ENCODE measurements at places on chromosomes 16 and 17.

GRCh38 chr16:3781421-3781820 is 64.1 kb upstream of the TRAP1 start:
- DNase-seq, result no peak

DNA sequence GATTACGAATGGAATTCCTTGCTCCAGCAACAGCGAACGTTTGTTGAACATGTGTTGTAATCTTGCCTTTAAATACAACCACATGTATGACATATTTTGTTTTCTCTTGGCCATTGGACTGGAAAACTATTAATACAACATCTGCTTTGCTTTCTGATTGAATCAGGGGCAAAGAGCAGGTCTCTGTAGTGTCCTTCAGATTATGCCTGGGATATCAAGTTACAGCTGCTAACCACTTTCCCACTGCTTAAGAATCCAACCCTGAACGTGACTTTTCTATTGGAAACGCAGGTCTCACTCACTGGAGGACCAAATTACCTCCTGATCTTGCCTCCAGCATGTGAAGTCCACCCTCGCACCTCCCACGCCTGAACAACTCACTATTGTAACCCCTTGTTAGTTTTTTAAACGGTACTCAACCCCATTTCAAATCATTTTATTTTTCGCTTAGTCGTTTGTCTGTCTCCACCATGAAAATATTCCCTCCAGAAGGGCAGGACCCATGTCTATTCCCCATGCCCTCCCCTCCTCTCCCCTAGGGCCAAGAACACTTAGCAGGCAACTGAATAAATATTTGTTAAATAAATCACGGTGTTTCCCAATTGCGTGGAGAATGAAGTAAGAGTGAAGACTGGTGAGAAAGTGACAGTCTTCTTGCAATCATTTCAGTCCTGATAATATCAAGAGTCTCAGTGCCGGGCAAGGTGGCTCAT is 57.4 kb upstream of the MRTFB start:
- DNase-seq, result no peak

GRCh38 chr16:66278111-66278531 is 88.4 kb upstream of the CDH5 start:
- no peak for DNase-seq

DNA sequence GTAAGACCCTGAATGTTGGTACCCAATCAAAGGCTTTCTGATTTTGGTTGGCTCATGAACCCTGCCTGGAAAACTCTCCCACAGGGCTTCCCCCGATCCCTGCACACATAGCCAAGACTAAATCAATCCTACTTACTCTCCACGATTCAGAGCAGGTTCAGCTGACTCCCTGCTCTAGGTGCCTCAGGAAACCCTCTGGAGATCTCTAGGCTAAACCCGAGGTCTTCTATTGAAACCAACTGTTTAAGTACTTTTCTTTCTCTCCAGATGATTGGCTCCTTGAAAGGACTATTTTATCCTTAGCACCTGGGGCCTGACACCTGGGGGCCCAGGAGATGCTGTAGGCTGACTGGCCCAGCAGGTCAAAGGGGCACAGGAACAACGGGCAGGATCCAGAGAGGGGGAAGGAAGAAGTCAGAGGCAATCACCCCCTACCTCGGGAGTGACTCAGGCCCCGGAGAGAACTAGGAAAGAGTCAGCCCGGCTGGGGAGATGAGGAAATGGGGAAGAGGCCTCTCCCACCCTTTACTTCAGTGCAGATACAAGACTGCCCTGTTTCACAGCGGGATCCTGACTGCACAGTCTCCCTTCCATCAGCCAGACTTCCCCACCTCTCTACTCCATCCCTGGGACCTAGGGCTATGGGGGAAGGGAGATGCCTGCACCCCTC is 2.0 kb downstream of the TBC1D10B start:
- DNase-seq, result no peak

GRCh38 chr16:69350536-69351133 is 951 bp downstream of the TMED6 start:
- no peak for DNase-seq

DNA sequence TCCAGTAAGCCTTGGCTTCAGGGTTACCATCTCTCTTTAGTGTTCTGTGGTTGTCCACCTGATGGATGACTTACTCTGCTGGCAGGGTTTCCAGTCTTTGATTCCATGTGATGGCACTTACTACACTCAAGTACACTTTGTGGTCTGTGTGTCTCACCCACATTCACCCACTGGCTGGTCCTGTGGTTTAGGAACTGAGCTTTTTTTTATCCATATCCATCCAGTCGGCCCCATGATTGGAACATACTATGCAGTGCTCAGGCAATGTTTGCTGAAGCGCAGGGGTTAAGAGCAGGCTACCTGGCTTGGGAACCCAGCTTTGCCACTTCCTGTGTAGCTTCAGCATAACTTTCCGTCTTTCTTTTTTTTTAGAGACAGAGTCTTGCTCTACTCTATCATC is 2.8 kb upstream of the FUS start:
- peak; percentile 71 for DNase-seq

DNA sequence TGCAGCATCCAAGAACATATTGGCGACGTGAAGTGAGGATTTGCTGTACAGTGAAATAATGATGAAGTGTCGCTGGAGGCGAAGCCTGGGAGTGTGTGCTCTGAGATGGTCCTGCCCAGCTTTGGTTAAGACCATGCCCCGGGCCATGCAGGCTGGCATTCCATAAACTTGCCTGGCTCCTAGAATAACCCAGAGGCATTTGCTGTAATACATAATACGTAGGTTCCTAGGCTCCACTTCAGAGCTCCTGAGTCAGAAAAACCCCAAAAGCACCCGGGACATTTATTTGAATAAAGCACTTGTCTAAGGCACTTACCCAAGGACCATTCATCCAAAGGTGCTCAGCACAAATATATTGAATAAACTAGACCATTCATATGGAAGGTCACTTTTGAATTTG is 279.3 kb downstream of the ABCC12 start:
- no peak for DNase-seq

GRCh38 chr17:601926-602303 is 112.7 kb downstream of the VPS53 start:
- DNase-seq, result no peak

- DNase-seq, result no peak
These were observed 64.2 kb upstream of the ATF7IP2 start for GRCh38 chr16:10321407-10322387.

DNA sequence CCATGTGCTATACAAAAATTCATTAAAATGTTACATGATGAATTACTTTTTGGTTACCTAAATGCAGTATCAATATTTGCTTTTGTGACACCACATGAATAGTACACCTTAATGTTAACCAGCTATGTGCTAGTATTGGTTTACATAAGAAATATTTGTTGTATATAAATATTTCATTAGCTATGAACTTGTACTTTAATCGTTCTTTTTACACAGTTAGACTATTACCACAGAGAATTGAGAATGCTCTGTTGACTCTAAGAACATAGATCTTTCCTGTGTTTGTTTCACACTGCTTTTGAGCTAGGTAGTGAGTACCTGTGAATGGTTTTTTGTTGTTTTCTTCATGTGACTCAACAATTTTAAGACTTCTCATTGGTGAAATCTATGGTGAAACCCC is 93.4 kb downstream of the KANSL1 start:
- DNase-seq, result no peak

DNA sequence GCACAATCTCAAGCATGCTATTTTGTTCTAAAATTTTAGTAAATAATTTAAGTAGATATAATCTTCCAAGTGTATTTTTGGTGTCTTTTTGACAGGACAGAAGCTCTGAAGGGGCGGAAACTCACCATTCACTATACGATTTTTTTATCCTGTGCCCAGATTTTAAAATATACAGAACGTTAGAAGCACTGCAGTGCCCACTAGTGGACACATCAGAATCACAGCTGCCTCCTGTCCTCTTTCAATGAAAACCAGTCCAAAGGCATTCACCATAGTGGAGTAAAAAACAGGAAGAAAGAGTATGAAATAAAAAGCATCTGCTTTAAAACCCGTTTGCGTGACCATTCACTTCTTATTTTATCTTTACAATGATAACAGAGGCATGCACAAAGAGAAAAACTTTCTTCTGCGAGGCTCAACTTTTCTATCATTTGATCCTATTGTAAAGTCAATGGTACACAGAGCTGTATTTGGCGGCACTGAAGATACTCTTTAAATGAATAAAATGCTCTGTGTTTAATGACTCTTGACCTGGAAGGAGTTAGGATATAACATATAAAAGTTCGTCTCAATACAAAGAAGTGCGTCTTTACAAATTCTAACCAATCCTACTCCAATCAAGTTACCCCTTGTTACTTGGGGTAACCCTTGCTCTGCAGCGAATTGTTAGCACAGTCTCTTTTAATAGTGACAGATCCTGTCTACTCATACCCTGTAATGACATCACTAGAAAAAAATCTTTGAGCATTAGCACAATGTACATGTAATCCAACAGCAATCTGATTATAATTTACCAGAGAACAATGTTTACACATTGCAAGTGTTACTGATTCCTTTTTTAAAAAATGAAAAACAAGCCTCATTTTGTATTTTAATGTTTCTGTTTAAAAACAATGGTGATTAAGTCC is 339.8 kb upstream of the PSMD7 start:
- DNase-seq, result peak; percentile 5

DNA sequence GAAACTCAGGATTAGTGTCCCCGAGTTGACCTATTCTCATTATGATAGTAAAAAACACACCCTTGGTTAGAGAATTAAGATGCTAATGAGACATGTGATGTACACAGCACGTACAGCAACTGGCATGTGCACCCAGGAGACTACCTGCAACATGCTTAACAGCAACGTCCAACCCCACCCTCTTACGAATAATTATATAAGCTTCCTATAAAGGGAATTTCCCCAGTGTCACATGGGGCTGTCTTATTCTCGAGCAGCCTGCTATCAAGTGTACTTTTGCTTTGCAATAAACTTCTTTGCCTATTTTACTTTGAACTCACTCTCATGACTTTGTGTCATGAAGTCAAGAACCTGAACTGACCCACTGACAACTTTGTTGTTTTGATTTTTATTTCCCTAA is 62.4 kb upstream of the PMFBP1 start:
- DNase-seq, result no peak

DNA sequence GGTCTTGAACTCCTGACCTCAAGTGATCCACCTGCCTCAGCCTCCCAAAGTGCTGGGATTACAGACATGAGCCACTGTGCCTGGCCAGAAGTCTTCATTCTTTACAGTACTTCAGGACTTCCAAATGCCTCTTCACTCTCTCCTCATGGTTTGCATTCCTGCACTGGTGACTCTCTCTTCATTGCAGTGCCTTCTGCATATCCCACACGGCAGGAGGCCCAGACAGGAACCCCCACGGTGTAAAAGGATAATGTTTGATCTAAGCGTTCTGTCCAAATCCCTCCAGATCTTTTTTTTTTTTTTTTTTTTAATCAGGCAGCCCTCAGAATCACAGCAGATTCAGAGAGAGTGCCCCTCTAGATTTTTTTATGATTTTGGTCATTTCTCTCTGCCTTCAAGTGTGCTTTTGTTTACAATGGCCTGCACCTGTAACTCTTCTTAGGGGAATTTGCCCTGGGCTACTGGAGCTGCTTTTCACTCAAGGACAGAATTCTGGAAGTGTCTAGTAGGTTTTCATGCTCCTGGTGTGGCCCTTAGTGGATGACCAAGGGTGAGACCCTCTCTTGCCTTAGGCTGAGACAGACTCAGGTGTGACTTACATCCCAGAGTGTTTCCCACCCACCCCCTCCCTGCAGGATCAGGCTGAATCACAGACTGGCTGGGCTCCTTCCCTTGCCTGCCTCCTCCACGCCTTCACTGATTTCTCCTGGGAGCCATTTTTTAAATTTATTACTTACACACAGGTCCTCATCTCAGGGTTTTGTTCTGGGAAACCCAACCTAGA is 19.8 kb upstream of the NF1 start:
- DNase-seq, result no peak

DNA sequence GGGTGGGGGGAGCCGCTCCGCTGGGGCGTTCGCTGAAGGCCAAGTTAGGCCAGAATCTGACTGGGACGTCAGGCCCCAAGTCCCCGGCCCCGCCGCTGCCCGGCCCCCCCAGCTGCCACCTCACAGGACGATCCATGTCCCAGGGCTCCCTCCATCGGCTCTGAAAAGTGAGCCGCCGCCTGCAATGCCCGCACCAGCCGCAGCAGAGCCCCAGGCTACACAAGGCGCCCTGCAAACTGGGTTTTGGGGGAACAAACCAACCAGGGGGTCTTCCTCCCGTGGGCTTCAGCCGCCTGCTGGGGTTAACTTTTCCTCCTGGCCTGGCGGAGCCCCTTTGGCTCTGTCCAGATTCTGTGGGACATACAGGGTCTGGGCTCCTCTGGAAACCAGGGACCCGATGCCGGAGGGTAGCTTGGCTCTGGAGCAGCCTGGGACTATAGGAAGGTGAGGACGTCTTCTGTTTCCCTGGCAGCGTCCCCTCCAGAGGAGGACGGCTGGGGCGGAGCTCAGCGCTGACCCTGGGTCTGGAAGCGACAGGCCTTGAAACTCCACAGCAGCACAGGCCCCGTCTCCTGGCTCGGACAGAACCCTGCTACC is 835 bp downstream of the NME4 start:
- DNase-seq, result peak; percentile 18

DNA sequence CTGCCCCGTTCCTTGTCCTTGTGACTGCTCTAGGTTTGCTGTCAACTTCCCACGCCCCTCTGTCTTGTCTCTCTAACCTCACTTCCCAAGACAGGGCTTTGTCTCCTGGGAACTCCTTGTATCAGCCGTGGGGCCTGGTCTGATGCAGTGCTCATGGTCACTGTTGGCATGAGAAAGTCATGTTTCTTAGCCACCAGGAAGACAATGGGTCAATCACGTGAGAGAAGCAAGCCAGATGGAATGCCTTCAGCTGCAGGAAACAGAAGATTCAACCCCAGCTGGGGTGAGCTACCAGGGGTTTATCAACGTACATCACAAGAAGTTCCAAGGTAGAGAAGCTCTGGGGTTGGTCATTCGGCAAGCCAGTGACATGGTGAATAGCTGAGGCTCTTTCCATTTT is 116.6 kb downstream of the IRF8 start:
- no peak for DNase-seq

DNA sequence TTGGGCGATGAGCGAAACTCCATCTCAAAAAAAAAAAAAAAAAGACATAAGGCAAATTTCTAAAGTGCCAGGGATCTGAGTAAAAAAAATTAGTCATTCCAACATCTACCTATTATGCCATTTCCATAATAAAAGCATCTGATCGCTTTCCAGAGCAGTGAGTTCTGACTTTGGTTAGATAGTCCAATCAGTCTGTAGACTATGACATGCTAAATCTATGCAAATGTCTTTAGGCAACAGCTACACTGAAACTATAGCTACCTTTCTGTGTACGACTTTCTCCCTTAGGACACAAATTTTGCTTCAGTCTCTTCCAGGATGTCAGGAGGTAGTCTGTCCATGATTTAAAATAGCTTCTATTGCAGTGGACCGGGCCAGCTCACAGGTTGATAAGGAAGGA is 58.9 kb upstream of the ARHGAP44 start:
- DNase-seq, result no peak
